ENCODE measurements at places on chromosomes 2 and 18.

DNA sequence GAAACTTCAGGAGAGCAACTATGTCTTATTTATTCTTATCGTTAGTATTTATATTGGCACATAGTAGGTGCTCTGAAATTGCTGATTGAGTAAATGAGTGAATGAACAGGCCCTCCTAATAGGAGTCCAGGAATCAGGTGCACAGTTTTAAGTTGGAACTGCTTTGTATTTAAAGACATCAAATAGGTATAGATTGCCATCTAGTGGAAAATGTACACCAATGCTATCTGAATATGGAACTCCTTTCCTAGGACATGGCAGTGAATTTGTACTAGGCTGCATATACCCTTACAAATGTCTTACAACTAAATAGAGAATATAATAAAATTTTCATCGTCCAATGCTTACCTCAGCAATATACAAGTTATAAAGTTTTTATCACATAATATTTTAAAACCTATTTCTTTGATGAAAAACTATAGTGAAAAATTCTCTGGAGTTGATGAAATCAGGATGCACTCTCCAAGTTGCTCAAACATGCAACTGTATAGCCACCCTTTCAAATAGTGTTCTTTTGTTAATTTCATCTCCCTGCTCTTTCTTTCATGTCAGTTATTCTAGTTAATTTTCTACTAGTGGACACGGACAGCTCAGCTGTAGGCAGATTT is 318.9 kb upstream of the SYT4 start:
- peak; percentile 27 for DNase-seq

GRCh38 chr18:59681051-59681450 is 16.2 kb downstream of the CCBE1 start:
- no peak for DNase-seq

GRCh38 chr2:78979380-78980151 is 45.9 kb upstream of the REG3G start:
- DNase-seq = peak; percentile 34

GRCh38 chr2:126995621-126996377 is 97.1 kb downstream of the TEX51 start:
- no peak for DNase-seq

GRCh38 chr18:32335228-32335627 is 135.5 kb downstream of the GAREM1 start:
- DNase-seq = no peak

DNA sequence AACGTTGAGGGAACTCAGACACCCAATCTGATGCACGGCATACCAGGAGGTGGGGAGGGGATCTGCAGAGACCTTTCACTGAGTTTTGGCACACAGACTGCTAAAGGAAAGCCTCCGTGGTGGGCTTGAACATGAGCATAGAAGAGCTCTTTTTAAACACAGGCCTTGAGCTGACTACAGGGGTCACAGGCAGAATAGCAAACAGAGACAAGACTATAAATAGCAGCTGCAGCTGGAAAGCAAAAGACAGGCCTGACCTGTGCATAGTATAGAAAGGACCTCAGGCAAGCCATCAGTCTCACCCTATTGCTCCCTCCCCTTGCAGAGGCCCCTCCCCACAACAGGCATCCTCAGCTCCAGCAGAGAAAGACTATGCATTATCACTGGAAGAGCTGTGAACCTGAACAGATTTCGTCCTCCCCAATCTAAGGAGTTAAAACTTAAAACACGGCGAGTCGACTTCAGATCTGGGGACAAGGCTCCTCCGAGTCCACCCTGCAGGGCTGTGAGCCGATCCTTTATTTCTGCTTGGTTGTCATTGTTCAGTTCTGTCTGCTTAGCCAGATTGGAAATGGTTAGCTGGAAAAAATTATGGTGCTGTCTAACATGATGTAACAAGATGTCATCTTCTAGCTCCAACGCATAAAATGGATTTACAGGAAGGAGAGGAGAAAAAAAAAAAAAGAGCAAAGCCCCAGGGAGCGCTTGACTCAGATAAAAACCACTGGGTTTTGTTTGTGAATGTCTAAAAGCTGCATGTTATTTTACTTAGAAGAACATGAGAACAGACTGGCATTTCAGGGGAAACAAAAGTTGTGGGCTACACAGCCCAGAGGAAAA is 25.2 kb upstream of the LCLAT1 start:
- no peak for DNase-seq

- DNase-seq = no peak
These were observed 177.5 kb downstream of the CD8B2 start for GRCh38 chr2:106664669-106665068.

- DNase-seq = no peak
These were observed 69.6 kb downstream of the PID1 start for GRCh38 chr2:229201521-229201920.

GRCh38 chr18:69209761-69210160 is 190.9 kb upstream of the DOK6 start:
- DNase-seq = no peak

- no peak for DNase-seq
These were observed 89.1 kb downstream of the HS1BP3 start for GRCh38 chr2:20561637-20562454.

DNA sequence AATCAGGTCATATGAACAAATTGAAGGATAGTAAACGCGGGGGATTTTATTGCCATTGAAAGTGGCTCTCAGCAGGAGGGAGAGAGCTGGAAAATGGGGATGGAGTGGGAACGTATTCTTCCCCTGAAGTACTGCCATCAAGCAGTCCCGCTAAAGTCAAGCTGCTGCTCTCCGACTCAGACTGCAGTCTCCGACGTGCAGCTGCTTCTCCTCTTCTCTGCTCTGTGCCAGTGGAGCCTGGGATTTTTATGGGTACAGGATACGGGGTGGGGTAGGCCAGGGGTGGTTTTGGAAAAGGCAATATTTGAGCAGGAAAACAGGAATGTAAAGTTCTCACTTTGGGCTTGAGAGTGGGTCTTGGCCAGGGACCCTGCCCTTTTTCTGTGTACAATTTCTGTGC is 33.0 kb downstream of the KCTD18 start:
- DNase-seq = no peak

GRCh38 chr18:49819071-49819662 is 5.8 kb upstream of the ACAA2 start:
- no peak for DNase-seq

- DNase-seq = no peak
These were observed 7.2 kb downstream of the E2F6 start for GRCh38 chr2:11458753-11459152.

DNA sequence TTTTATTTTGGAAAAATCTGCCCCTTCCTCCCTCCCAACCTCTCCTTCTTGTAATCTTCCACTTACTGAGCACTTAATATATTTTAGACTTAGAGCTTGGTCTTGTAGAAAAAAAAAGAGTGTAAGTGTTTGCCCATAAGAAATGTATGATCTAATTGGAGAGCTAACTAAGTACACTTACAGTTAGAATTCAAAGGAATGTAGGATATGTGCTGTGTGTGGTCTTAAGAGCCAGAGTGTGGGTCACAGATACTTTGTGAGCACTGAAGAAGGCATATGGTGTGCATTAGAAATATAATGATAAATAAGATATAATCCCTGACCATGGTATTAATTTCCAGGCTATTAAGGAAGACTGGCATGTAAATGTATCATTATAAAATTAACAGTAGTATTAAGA is 91.8 kb upstream of the ZNF521 start:
- no peak for DNase-seq

- no peak for DNase-seq
These were observed 819 bp downstream of the ANKRD44 start for GRCh38 chr2:197309691-197310231.

- no peak for DNase-seq
These were observed 289.6 kb downstream of the CYP26B1 start for GRCh38 chr2:71858071-71858470.

DNA sequence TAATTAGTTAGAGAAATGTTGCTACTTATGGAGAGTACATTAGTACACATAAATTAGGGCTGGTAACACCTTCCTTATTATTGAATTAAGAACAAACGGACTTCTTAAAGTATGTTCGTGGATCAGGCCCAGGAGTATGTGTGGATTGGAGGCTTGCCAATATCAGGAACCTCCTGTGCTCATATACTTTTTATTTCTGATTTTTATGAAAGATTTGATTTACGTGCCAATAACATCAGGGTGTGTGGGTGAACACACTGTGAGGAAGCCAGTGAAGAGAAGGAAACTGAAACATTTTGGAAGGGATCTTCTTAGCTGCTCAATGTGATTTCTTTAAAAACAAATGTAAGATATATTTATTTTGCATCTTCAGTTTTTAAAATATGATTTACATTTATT is 113.0 kb downstream of the EFEMP1 start:
- no peak for DNase-seq

DNA sequence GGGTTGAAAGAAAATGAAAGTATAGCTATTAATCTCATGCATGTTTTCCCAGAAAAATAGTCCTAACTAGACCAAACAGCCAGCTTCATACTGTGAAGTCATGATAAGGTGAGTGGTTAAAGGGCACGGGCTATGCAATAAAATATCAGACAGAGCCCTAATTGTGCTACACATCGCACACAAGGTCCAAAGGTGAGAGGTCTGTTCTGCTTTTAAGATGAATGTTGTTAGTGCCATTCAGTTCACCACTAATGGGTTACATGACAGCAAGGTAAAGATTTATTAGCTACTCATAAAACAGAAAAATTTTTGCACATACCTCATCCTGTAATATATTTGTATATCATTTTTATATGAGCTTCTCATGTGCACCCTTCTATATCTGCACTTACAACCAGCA is 105.0 kb upstream of the STK17B start:
- DNase-seq = peak; percentile 72

- no peak for DNase-seq
These were observed 5.6 kb downstream of the PPP4R1 start for GRCh38 chr18:9608728-9609127.

DNA sequence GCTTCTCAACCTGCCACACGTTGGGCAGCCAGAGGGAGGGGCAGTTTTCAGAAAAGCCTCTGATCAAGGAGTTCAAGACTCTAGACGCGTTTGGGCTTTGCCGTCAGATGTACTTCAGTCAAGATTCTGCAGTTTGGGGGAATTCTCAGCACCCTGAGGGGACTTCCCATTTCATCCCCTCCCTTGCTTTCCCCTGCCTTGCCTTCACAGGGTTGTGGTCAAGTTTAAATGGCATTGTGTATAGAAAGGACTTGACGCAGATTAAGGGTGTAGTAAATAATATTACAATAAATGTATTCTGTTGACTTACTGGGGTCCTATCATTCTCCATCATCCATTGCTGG is 198.3 kb upstream of the NABP1 start:
- no peak for DNase-seq

DNA sequence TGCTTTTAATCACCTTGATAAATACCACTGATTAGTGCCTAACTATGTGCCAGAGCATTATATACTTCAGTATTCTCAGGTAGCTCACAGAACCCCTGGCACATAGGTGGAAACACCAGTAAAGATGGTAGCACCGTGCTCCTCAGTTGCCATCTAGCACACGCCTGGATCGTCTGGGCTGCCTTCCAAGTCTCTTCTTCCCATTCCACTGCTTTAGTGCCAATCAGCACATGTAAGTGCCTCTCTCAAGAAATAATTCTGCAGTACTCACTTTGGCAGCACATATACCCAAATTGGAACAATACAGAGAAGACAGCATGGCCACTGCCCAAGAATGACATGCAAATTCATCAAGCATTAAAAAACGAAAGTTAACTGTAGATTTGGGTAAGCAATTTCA is 13.0 kb downstream of the POLR2D start:
- no peak for DNase-seq

- DNase-seq = no peak
These were observed 66.5 kb downstream of the ASXL3 start for GRCh38 chr18:33644494-33644893.

DNA sequence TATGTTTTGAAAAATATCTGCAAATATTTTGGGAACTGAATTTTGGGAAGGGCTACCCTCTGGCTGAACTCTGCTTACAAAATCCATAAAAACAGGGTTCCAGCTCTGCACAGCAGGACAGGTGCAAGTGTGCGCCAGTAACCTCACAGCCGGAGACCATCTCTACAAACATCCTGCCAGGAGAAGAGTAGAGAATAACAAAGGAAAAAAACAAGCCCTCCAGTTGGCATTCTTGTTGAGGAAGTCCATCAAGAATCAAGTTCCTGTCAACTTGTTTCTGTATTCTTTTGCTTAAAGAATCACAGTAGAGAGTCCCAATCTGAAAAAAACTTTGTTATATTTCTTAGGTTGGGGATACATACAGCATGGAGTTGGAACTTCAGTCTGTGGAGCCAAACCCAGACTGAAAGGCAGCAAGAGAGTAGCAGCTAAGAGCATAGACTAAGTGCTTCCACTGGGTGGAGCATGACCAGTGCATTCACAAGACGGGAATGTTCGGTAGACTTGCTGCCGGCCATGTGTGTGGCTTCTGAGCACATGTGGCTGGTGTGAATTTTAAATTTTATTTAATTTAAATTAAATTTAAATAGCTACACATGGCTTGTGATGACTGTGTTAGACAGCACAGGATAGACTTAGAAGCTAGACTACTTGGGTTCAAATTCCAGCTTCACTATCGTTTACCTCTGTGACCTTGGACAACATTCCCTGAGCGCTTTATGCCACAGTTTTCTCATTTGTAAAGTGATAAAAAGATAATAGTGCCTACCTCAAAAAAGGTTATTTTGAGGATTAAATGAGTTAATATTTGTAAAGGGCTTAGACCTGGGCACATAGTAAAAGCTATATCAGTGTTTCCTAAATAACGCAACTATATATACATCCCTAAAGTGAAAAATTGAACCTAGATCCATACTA is 41.9 kb downstream of the SPTBN1 start:
- no peak for DNase-seq

DNA sequence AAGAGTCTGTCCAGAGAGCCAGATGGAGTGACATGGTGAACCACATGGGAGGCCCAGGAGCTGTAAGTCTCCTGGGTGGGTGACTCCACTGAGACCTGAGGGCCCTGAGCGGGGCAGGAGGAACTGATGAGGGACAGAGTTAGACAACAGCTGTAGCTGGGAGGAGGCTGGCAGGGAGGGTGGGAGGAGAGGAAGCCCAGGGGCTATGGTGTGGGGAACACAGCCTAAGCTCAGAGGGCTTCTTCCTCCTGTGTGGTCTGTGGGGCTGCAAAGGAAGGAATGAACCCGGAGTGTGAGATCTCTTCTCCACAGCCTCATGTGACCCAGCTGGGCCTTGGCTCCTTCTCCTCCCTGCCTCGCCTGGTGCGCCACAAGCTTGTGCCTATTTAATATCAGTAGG is 395.6 kb upstream of the HS6ST1 start:
- DNase-seq = no peak

- no peak for DNase-seq
These were observed 41.4 kb upstream of the RNU4ATAC start for GRCh38 chr2:121489284-121489683.

- DNase-seq = no peak
These were observed 406.1 kb downstream of the SLC4A3 start for GRCh38 chr2:220033546-220033945.

GRCh38 chr2:240433973-240434727 is 1.3 kb upstream of the GPC1 start:
- DNase-seq = peak; percentile 32

DNA sequence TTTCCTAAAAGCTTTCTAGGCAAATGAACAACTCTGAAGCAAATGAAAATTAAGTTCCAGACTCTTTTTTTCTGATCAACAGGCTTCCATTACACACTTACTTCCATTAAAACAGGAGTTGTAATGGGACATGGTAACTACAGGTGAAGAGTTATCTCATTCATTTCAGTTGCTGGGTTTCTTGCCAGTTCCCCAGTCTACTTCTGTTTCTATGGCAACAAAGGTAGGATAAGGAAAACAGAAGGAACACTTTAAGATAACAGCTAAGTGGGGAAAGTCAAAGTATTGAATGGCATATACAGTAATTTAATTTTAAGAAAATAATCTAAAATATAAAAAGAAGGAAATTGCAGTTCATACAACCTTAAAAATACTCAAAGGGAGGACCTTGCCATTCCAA is 25.1 kb downstream of the BAZ2B start:
- no peak for DNase-seq

Data from LoVo (cell line).